ENCODE measurements at places on chromosomes 1 and 21. TPM values are rescaled to one million over a fixed set of nuclear protein-coding genes. Genes with fewer than 3 reads are reported as not detected.

- no peak for DNase-seq
Observed at GRCh38 chr1:40421431-40422384, 28.6 kb upstream of the ZFP69B start.

DNA sequence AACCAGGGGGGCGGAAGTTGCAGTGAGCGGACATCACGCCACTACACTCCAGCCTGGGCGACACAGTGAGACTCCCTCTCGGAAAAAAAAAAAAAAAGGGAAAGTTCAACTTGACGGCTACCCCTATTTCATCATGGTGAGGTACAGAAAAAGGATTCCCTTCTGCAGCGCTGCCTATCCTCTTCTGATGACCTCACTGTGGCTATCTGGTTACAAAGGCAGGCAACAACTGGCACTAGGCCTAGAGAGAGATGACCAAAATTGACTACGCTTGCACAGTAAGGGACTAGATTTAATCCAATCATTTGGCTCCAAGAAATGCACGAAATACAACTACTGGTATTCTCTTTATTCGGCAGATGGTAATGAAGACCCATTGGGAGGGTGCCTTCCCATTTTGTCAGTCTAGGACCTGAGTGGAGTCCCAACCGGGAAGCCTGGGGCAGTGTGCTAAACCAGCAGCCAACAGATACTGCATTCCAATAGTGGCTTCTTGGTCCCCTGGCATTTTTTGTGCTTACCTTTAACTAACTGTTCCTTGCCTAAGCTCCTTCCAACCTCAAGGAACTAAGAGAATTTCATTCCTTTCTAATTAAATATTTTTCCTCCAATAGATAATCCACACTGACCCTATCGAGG lies 36.6 kb downstream of the ITPKB start:
- peak; percentile 67 for DNase-seq

DNA sequence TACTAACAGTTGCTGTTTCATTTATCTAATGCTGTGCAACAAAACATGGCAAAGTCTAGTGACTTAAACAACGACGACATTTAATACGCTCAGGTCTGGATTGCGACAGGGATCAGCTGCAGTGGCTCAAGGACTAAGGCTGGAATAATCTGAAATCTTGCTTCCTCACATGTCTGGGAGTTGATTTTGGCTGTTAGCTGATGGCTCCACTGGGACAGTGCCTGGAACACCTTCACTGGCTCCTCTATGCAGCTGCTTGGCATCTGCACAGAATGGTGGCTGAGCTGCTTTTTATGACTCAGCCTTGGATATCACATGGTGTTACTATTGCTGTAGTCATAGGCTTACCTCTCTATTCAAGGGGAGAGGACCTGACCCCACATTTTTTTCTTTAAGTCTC lies 24.0 kb upstream of the BTG3 start:
- DNase-seq: no peak

- DNase-seq: no peak
Observed at GRCh38 chr1:9486466-9487140, 52.7 kb upstream of the SLC25A33 start.

DNA sequence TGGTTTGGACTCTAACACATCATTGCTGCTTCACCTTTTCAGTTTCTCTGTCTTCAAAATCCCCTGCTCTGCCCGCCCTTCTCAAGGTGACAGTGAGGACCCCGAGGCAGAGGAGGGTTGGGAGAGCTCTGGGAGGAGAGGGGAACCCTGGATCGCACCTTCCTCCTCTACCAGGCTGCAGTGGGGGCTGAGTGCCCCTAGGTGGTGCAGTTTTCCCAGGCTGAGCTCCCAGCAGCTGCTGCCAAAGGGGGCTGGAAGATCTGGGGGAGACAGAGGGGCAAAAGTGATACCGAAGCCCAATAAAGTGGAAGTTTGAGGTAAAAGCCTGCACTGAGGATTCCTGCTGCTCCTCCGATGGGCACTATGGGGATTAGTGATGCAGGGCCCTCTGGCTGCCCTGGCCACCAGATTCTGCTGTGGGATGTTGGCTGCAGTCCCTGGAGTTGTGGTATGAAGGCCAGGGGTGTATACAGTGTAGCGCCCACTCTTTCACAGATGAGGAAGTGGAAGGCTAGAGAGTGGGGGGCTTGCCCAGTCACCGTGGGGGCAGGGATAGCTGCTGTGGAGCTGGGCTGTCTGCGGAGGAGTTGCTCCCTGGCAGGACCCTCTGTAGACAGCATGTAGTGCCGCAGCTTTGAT lies 40.7 kb upstream of the SCMH1 start:
- no peak for DNase-seq

- DNase-seq: no peak
Observed at GRCh38 chr1:3102641-3103040, 33.6 kb downstream of the PRDM16 start.

GRCh38 chr1:118978914-118979701 lies 9.0 kb downstream of the TBX15 start:
- no peak for DNase-seq

- no peak for DNase-seq
Observed at GRCh38 chr1:162561616-162562469, at the start of gene UAP1. Gene UAP1, plus strand, starts transcription at chr1:162561722. Its CDS starts 4,347 bp downstream, at chr1:162566069.

GRCh38 chr1:180946056-180946455 lies 33.4 kb downstream of the KIAA1614 start:
- DNase-seq: no peak

ASTN1 gene
- not detected for total RNA-seq

SH2D5 gene
- not detected for total RNA-seq

CTXND2 gene
- not detected for total RNA-seq

SPRR2B gene
- not detected for total RNA-seq

OPTC gene
- total RNA-seq: not detected

Data from gastrocnemius medialis (tissue), 4 donors.